Stimulated activated CD8-positive, alpha-beta memory T cell treated with anti-CD3 and anti-CD28 coated beads, Interleukin-15, amount 100 ng/mL, for 4 hours (primary cell): ENCODE measurements at places on chromosomes 1 and 21.

GRCh38 chr1:48182439-48182838, 40.1 kb upstream of the SLC5A9 start:
- no peak for DNase-seq

GRCh38 chr1:1348420-1349255, 580 bp downstream of the DVL1 start:
- DNase-seq = no peak

DNA sequence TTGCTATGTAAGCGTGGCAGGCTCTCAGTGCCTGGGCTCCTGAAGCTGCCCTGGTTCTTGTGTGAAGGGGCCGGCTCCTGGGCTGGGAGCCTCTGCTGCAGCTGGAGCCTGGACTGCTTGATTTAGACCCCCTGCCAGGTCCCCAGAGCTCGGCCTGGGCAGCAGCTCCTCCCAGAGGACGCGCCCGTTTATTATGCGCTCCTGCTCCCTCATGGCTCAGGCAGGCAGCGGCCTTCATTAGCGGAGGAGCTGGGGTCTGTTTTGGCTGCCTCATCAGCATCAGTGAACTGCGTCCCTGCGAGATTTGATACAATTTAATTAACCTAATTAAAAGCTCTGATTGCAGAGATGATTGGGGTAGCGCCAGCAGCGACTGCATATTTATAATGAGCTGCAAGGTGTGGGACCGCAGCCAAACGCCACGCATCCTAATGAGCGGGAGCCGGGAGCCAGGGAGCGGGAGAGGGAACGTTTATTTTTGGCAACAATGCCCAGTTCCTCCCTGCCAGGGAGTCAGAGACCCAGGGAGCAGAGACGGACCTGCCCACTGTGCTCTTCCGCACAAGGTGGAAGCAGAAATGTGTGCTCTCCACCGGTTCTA, 16.6 kb downstream of the UTP11 start:
- no peak for DNase-seq

- DNase-seq = no peak
Measured at GRCh38 chr1:167825419-167826079, 88.4 kb downstream of the ADCY10 start.

GRCh38 chr21:22791986-22792560, 1793.9 kb downstream of the NCAM2 start:
- DNase-seq = no peak

DNA sequence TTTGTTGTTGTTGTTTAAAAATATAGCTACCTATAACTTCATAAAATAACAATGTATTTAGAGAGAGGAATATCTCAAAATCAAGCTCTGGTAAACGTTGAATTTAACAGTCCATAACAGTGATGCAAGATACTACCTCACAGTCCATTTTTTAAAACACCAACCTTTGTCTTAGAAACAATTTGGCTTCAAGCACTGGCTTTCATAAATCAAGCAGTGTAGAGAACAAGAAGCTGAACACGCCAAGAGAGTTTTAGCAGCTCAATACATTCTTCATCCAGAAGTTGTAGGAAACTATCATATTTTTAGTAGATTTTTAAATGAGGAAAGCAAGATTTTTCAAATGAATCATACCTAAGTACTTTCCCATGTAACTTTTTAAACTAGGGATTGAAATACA, 334.3 kb upstream of the ADAMTS5 start:
- DNase-seq = no peak

DNA sequence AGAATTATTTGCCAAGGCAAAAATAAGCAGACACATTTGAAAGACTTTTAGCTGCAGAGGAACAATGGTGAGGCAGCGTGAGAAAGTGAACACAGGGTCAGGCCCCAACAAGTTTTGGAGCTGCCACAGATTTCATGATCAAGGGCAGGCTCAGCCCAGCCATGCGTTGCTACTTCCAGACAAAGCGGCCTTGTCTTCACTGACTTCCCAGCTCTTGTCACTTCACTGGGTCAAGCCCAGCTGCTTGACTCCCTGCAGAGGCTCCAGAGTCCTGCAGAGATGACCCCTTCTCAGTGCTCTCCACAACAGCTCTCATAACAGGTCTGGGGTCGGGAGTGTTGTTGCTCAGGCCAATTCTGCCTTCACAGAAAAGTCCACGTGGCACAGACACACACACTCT, 35.8 kb downstream of the HHAT start:
- no peak for DNase-seq

GRCh38 chr1:26278724-26279455, 996 bp upstream of the SH3BGRL3 start:
- DNase-seq = no peak

GRCh38 chr1:247540581-247540980, 4.3 kb upstream of the OR2C3 start:
- DNase-seq = no peak

GRCh38 chr1:230516889-230517288, 90.8 kb upstream of the PGBD5 start:
- no peak for DNase-seq

DNA sequence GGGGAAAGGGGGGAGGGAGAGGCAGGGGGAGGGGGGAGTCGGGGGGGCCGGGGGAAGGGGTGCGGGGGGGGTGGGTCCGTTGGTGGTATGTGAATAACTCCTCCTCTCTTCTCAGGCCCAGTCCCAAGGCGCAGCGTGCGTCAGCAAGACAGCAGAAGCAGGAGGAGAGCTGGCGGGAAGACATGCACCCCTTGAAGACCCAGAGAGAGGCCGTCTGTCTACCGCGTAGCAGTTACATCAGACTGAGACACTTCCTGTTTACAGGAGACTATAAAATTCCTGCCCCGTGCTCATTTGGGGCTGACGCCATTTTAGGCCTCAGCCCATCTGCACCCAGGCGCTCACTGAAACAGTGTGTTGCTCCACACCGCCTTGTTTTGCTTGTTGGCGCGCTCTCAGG, 55.3 kb downstream of the SETD4 start:
- DNase-seq = no peak

- no peak for DNase-seq
Measured at GRCh38 chr1:22364764-22365163, 86.9 kb upstream of the ZBTB40 start.

- no peak for DNase-seq
Measured at GRCh38 chr1:85148524-85149250, 52.1 kb downstream of the SYDE2 start.

GRCh38 chr1:55443175-55443915, 228.2 kb upstream of the USP24 start:
- no peak for DNase-seq

DNA sequence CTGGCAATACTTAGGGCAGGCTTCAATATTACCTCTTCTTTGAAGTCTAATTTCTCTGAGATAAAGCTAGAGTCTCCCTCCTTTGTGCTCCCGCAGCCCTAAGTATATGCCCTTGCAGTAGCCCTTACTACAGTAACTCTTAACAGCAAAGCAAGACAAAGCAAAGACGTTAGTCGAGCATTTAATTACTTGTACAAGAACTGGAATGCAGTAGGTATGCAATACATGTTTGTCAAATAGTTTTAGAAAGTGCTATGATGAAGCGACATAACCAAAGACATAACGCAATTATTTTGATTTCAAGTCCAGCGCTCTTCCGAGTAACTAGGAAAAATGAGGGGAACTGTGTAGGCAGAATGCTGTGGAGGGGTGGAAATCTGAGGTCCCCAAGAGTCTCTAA, 1.6 kb downstream of the P3H1 start:
- no peak for DNase-seq

DNA sequence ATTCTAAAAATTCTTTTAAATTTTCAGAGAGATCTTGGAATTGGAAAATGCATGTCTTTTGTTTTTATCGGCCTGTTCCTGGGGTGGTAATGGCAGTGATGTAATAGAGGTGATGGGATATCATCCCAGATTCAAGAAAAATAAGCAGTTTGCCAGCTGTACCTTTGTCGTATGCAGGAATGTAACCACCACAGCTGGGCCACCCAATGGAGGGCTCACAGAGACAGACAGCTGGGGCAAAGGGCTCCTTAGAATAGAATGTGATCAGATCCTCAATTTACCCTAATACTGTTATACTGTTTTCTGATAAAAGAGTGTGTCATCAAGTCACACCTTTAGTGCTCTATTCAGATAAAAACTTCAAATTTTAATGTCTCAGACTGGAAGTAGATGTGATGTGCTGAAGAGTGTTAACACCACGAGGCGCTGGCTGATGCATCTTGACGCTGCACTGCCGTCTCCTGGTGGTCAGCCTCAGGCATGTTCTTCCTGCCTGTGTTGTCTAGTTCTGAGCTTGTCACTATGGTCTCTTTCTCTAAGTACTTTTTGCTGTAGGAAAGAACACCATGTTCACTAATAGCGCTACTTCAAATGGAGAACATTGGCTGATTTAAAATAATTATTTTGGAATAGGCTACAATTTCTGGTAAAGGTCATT, 78.8 kb downstream of the C1orf21 start:
- DNase-seq = no peak

- DNase-seq = no peak
Measured at GRCh38 chr1:30323352-30323751, 400.0 kb downstream of the MATN1 start.

DNA sequence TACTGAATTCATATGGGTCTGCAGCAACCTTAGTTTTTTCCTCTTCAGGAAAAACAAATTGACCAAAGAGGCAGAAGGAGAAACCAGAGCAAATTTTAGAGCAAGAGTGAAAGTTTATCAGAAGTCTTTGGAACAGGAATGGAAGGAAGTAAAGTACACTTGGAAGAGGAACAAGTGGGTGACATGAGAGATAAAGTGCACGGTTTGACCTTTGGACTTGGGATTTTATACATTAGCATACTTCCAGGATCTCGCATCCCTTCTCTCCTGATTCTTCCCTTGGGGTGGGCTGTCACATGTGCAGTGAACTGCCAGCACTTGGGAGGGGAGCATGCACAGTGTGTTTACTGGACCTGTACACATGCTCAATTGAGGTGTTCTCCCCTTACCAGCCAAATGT, 754.8 kb upstream of the ADAMTS5 start:
- DNase-seq = no peak

DNA sequence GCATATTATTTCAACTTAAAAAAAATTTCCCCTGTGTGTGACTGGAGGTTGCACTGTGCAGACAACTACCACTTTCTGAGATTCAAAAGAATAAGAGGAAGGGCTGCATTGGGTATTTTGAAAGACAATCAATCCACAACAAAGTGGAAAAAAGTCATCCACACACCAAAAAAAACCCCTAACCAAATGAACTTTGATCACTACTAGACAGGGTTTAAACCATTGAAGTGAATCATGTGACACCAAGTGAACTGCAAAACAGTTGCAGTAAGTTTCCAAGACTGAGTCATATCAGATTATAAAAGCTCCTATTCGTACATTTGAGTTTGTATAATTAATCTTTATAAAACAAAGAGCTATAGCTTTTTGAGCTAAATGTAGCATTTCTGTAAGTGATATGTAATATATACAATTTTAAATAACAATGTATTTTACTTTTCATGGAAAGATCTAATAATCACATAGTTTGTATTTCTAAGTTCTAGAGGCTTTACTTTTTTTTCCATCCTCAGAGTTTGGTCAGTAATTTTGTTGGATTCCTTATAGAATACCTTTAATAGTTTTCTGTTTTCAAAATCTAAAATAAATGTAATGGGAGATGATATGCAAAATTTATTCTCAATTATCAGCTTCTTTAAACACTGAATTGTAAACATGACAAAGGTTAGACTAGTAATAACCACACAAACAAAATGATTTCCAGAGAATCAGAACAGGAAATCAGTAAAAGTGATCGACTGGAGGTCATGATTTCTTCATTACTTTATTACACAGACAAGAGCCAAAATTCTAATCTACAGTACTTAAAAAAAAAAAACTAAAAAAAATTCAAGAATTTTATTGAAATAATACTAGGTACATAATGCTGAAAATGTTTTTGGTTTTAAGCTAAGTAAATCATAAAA, 50.5 kb upstream of the GFI1 start:
- DNase-seq = no peak

DNA sequence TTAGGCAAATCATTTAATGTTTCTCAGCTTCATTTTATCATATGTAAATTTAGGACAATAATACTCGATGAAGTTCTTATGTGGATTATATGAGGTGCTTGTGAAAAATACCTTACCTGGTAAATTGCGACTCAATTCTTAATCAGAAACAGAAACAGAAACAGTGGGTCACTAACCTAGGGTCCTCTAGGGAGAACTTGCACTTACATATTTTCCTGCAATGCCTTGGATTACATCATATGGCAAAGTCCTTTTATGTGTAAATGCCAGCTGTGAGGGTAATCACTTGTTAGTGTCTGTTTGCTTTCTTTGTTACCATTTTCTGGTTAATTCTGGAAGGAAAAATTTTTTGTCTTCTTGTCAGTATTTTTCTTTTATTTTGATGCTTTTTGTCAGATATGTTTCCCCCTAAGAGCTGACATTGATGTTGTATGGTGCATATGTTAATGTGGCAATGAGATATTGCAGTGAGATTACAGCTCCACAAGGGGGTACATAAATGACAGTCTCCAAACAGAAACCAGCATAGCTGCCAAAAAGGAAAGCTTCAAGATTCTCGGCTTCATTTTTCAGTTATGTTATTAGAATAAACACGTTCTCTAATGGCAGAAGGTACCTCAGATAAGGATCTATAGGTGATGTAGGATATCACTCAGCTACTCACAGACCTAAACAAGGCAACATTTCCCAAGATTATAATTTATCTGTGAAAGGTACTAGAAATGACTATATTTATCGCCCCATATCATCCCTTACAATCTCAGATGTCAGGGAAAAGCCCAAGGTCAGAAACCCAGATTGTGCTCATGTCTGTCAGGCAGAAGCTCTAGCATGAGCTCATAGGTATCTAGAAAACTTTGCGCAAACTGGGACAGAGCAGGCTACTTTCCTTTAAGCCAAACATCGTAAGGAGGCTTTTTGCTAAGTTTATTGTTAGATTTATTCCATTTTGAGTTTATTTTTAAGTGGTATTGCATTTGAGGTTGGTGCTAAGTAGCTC, 119.9 kb downstream of the FASLG start:
- DNase-seq = no peak

DNA sequence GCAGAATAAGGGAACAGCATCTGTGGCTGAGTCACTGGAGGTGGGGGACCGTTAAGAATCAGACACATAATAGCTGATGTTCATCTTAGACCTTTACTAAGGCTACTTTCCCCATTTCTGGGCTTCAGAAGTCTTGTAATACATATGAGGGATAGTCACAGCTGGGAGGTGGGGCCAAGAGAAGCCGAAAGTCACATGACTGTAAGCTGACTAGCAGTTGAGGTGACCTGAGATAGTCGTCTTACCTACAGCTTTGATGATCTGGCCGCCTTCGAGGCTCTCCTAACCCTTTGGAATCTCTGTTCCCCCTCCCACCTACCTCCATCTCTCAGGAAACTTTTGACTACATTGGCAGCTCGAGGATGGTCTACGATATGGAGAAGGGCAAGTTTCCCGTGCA, 9.4 kb downstream of the NCSTN start:
- no peak for DNase-seq

GRCh38 chr1:68777851-68778250, 281.0 kb upstream of the DEPDC1 start:
- no peak for DNase-seq
